ENCODE measurements at places on chromosomes 4 and X.

GRCh38 chrX:3024176-3024575 lies 17.1 kb upstream of the ARSF start:
- no peak for DNase-seq

GRCh38 chrX:27336466-27337091 lies 126.6 kb downstream of the PPP4R3C start:
- DNase-seq, result no peak

- DNase-seq, result no peak
Measured at GRCh38 chrX:19760841-19761512, 126.4 kb downstream of the SH3KBP1 start.

- DNase-seq, result peak; percentile 44
Measured at GRCh38 chrX:141989815-141990214, 86.1 kb downstream of the MAGEC1 start.
